NCI-H345 (cell line): ENCODE measurements at places on chromosomes 12 and 14.
A peak's percentile ranks its signal among the peaks of the same experiment; 100 is the strongest.

- no peak for DNase-seq
Observed at GRCh38 chr14:97458255-97458654, 661.1 kb downstream of the VRK1 start.

GRCh38 chr14:50599700-50600444 lies 39.9 kb downstream of the ATL1 start:
- peak; percentile 19 for DNase-seq

- no peak for DNase-seq
Observed at GRCh38 chr14:21989090-21989489, 315.5 kb upstream of the OR4E1 start.

DNA sequence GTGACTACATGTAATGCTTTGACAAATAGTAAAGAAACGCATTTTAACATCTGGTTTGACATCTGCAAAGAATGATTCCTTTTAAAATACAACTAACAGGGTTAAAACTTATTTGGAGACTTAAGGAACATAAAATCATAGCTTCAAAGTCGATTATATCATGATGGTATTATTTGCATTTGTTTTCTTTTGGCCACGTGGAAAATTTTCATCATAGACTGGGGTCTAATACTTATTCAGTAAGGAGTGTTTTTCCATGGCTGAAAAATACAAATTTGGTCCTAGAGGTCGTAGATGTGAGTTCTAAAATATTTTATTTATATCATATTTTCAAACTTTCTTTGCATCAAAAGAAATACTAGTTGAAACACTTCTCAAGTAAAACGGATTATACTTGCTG lies 31.5 kb upstream of the LMNTD1 start:
- DNase-seq = no peak
